ENCODE measurements at places on chromosomes 13 and 19. TPM values are rescaled to one million over a fixed set of nuclear protein-coding genes. Genes with fewer than 3 reads are reported as not detected.

The ZNF723 gene
- 0.09 TPM for polyA plus RNA-seq

- no peak for DNase-seq
These were observed 19.0 kb upstream of the SPRY2 start for GRCh38 chr13:80359778-80360452.

GRCh38 chr13:80083853-80084676, 256.9 kb downstream of the SPRY2 start:
- no peak for DNase-seq

GRCh38 chr13:64078480-64078936, 2662.9 kb upstream of the PCDH20 start:
- DNase-seq: no peak

DNA sequence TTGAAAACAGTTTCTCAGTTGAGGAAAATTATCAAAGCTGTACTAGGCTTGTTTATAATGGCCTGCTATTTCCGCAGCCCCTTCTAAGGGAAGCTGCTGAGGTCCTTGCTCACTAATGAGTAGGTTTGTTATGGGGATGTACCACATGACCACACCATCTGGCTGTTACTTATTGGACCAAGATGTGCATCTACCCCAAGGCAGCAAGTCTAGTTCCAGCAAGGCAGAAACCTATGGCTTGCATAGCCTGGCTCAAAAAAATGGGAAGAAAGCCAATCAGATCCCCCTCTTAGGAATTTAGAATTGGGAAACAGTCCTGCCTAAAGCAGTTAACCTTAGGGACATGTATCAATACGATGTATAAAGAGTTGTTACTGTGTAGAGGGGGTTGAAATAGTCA, 186.5 kb upstream of the SPRY2 start:
- DNase-seq: no peak

The MAMSTR gene
- polyA plus RNA-seq: 5.0 TPM

The FCAR gene
- 0.14 TPM for polyA plus RNA-seq

- no peak for DNase-seq
These were observed 34.2 kb downstream of the RXFP2 start for GRCh38 chr13:31773538-31773937.

Data from renal cortex interstitium (tissue), 15 donors.